C1 segment of cervical spinal cord (tissue), 14 donors: ENCODE measurements at places on chromosomes 1 and 21.

DNA sequence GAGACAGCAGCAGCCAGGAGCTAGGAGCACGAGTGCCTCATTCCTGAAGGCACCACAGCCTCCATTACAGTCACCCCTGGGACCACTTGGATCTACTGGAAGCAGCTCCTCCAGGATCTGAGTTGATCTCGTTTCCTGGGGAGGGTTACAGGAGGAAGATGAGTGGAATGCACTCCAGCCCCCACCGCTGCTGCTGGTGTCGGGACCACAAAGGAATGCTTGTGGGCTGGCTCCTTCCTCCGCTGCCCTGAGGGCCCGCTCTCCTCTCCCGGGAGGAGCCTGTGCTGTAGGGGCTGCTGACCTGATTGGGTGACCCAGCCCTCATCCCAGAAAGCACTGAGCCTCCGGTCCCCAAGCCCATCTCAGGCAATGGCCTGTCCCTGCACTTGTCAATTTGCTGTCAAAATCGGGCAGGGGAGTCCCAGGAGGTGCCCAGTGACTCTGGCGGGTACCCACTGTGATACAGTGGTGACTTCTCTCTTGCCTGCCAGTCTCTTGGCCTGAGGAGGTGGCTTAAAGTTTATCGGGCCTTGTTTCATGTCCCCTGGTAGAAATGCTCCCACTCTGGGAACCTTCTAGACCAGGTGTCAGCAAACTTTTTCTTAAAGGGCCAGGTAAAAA is 23.1 kb downstream of the IL10RB start:
- DNase-seq, result no peak

GRCh38 chr1:110750562-110750961 is 75.8 kb upstream of the KCNA3 start:
- DNase-seq, result no peak

- DNase-seq, result no peak
These were observed 153.2 kb downstream of the LYPLAL1 start for GRCh38 chr1:219326843-219327242.

GRCh38 chr1:108843390-108844137 is 13.3 kb downstream of the AKNAD1 start:
- no peak for DNase-seq

- no peak for DNase-seq
These were observed 6.4 kb downstream of the GFI1 start for GRCh38 chr1:92480200-92480812.

DNA sequence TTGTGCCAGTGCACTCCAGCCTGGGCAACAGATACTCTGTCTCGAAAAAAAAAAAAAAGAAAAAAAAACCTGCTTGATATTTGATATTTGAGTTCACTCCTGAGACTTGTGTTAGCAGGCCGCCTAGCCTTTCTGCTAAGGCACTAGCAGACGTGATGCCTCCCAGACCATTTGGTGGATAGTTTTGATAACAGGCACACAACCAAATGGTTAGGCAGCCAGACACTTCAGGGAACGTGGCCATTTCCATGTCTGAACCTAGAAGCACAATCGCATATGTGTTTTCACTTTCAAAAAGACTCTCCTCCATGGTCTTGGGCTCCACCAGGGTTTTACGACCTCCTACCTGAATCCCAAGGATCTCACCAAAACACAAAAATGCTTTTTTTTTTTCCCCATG is 1319.5 kb downstream of the BRINP3 start:
- DNase-seq, result no peak

GRCh38 chr1:219220945-219221344 is 47.3 kb downstream of the LYPLAL1 start:
- no peak for DNase-seq

GRCh38 chr1:156503698-156504437 is 3.3 kb upstream of the MEF2D start:
- no peak for DNase-seq

GRCh38 chr1:203462878-203463277 is 12.7 kb upstream of the PRELP start:
- DNase-seq, result no peak

GRCh38 chr1:51295926-51296325 is 34.4 kb downstream of the TTC39A start:
- no peak for DNase-seq

DNA sequence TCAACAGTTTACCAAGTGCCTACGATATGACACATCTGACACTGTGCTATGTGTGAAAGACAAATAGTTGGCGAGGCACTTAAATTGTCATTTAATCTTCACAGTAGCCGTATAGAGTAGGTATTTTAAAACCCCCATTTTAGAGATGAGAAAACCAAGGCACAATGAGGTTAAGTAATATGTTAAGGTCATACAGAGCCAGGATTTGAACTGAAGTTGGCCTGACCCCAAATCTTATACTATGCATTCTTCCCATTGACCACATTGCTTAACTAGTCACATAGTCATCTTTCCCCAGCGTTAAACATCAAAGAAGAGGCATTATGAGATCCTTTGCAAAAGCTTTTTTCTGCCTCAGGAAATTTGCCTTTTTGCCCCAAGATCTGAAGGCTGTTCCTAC is 3.9 kb downstream of the INKA2 start:
- DNase-seq, result no peak

DNA sequence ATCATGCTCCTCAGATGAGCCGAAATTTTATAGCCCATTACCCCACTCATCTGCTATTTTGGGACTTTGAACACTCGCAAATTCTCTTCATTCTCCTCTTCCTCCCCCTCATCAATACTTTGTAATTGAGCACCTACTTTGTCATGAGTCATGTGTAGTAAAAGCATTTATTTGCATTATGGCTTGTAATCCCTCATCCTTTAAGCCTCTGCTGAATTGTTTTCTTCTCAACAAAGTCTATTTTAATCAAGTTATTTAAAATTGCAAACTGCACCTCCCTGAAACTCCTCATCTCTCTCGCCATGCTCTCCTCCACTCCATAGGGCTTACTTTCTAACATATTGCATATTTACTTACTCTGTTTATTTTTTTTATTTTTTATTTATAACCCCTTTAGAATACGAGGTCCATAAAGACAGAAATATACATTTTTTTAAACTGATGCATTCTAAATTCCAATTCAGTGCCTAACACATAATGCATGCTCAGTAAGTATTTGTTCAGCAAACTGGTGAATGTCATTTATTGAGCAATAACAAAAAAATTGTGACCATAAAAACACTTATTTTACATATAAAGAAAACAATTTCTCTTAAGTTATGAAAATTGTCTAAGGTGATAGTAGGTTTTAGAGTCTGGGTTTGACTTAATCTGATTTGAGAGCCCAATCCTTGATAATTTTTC is 161.7 kb downstream of the FASLG start:
- no peak for DNase-seq

DNA sequence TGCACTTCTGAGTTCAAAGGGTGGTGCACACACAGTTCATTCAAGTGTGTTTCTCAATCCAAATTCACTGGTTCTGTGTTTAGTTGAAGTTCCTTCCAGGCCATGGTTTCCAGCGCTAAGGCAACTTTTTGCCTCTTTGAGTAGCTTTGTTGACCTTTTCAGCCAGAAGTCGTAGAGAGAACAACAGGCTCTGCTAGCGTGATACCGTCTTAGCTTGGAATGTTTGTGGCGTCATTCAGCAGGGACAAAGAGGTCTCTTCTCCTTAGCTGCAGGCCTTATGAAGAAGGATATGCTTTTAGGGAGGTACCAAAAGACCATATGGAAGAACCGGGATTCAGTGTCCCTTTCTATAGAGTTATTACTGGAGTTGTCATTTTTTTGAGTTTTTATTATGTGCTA is 65.7 kb downstream of the CNIH3 start:
- DNase-seq, result no peak

DNA sequence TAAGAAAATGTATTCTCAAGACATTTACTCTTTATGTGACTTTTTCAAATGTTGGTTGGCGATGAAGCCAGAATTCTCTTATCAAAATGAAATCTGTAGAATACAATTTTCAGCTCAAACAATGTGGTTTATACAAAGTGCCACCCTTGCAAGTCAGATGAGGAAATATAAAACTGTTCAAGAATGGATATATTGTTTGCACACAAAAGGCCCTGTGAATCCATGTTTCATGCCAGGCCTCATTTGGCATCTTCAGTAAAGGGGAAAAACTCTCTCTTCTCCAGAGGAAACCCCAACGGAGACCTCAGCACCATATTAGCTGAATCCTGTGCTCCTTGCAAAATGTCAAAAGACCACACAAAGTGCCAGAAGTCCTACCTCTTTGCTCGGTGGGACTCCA is 310.4 kb downstream of the RRAGC start:
- DNase-seq, result no peak

GRCh38 chr1:178060789-178061556 is 32.9 kb upstream of the RASAL2 start:
- DNase-seq, result no peak
